ENCODE measurements at places on chromosomes 5 and 9.

DNA sequence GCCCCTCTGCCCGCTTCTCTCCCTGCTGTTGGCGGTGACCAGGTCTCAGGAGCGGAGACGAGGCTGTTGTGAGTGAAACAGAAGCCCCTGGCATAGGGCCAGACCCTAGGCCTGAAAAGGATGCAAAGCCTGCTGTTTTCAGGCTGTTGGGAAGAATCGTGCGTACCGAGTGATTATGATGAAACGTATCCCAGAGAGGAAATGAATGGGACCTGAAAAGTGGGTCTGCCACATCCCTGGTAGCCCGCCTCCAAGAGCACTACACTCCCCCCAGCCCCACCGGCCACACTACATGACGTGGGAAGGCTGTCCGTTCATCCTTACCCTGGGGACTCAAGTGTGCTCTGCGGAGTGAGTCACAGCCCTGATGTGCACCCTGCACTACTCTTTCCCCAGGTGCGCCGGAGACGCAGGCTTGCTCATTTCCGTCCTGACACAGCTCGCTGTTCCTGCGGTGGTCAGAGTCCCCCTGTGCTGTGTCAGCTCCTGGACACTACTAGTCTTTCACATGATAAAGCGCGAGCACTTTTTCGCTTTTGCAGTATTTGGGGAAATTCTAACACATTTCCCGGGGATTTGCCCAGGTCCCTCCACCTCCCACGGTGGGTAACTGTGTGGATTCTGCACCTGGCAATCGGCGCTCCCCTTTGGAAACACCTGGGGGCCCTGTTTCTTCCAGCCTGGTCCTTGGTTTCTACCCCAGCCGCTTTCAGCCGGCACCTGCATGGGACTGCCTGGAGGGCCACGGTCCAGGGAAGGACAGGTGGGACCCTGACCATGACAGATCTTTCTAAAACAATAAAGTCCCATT is 91.5 kb downstream of the ANKRD33B start:
- peak; percentile 13 for DNase-seq

GRCh38 chr5:100838048-100838473 is 65.0 kb downstream of the ST8SIA4 start:
- DNase-seq, result no peak

DNA sequence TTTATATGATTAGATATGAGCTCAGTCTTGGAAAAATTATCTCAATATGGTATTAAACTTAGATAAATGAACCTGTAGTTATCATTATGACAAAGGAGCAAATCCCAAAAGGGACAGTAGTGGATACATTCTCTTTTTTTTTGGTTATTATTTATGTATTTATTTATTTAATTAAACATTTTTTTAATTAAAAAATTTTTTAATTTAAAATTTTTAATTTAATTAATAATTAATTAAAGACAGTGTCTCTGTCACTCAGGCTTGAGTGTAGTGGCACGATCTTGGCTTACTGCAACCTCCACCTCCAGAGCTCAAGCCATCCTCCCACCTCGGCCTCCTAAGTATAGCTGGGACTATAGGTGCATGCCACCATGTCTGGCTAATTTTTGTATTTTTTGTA is 15.6 kb downstream of the ANKHD1 start:
- DNase-seq, result no peak

GRCh38 chr5:164345173-164345849 is 839.9 kb downstream of the MAT2B start:
- DNase-seq, result no peak

- no peak for DNase-seq
These were observed 369.0 kb downstream of the SPOCK1 start for GRCh38 chr5:137129886-137130680.

GRCh38 chr5:123094919-123095797 is 6.1 kb downstream of the PRDM6 start:
- no peak for DNase-seq

GRCh38 chr5:66246608-66247007 is 102.5 kb downstream of the SREK1 start:
- DNase-seq, result peak; percentile 66

DNA sequence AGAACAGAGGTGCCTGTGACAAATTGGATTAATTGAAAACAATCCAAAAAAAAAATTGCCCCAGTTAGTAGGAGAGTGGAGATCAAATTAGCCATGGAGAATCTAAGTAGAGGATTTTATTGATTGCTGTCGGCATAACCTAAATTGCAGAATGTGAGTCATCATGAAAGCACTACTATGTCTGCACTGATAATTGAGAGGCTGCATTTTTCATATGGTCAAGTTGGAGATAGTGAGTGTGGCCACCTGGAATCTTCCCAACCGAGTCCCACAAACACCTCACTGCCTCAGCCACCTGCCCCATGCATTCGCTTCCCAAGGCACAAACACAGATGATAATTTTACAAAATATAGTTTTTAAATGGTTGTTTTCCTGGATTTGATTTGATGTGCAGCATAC is 123.7 kb downstream of the NTRK2 start:
- DNase-seq, result no peak

- peak; percentile 19 for DNase-seq
These were observed 1.3 kb upstream of the TRMO start for GRCh38 chr9:97923529-97924108.

- DNase-seq, result no peak
These were observed 47.5 kb downstream of the CDK5RAP2 start for GRCh38 chr9:120532475-120532874.

DNA sequence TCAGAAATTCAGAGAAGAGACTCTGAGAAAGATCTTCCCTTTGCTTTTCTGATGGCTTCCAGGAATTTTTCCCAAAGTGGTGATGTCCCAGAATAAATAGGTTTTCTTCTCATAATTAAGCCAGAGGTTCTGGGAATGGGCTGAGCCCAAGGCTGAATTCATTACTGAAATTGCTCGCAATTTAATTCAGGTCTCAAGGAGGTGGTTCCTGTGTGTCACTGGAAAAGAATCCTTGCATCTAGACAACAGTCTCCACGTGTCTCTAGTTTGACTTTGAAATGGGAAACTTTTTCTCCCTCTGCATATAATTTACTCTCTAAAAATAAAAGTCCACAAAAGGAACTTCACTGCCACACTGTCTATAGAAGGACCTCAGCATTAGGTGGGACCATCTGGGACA is 27.8 kb upstream of the STX17 start:
- DNase-seq, result no peak

GRCh38 chr9:21902136-21902535 is 92.1 kb downstream of the CDKN2A start:
- no peak for DNase-seq

DNA sequence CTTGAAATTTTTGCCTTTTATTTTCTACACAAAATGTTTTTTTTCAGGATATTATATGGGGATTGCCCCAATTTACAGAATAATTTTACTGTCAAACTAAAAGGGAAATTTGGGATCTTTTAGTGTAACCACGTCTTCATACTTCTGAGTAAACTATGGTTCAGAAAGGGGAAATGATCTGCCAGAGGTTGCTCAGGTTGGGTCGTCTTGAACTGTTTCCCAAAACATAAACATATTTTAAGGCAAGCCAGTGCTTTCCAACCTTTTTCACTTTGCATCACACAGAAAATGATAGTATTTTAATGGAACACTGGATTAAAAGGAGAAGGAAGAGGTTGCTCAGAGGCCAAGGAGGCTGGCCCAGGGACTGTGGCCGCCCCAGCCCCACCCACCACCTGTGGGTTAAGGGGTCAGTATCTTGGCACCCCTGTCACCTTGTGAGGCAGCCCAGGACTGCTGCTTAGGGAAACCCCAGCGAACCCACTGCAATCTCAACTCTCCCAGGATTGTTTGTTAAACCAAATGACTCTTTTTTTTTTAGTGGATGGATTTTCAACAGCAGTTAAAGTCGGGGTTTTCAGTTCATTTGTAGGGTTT is 142.7 kb upstream of the DHFR start:
- DNase-seq, result no peak

DNA sequence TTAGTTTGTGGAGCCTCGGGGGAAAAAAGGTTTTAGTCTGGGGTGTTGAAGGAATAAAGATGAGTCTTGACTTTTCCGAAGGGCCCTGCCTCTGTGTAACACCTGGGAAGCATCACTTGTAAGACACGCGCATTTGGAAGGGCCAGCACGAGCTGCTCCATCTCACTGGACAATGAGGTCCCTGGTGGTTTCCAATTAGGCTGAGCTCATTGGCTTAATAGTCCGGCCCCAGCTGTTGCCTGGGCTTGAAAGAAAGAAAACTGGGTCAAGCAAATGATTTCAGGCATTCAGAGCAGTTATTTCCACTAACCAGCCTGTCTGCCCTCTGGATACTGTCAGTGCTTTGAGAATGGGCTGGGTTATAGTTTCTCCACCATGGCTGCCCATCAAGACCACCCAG is 64.5 kb downstream of the NSUN2 start:
- no peak for DNase-seq

- no peak for DNase-seq
These were observed 2.5 kb downstream of the PHF2 start for GRCh38 chr9:93578844-93579243.

DNA sequence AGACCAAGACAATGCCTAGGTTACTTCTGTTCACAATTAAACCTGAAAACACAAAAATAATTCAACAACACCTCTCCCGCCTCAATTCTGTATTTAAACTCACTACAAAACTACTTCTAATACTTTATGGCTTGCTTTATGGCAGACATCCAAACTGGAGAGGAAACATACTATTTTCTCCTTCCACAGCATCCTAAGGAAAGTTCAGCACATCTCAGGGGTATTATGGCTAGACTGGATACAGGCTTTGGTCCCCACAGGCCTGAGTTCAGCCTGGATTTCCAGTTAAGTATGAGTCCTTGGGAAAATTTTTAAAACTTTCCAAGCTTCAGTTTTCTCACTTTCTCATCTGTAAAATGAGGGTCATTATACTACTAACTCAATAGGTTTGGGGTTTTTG is 480.2 kb downstream of the CAAP1 start:
- no peak for DNase-seq
